ENCODE measurements at places on chromosomes 4 and X.

GRCh38 chrX:7294483-7294882 lies 146.5 kb upstream of the PUDP start:
- no peak for DNase-seq

DNA sequence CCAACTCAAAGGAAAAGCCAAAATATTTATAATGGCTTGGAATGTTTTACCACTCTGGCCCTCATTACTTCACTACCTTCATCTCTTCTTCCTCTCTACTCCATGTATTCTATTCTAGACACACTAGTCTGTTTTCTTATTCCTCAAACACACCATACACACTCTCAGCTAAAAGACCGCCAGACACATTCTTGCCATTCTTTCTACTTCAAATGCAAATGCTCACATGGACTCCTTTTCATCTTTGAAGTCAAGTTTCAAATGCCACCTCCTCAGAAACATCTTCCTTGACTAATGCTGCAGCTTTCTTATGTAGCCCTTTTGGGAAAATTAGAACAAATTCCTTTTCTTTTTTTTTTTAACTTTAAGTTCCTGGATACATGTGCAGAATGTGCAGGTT lies 412.9 kb upstream of the FMR1 start:
- DNase-seq = no peak

GRCh38 chrX:27549688-27550087 lies 40.5 kb upstream of the DCAF8L2 start:
- DNase-seq = no peak

GRCh38 chr4:72631296-72631695 lies 62.3 kb upstream of the ADAMTS3 start:
- DNase-seq = no peak

GRCh38 chrX:56727531-56727930 lies 1.5 kb upstream of the NBDY start:
- no peak for DNase-seq

- DNase-seq = no peak
Measured at GRCh38 chrX:132393992-132394391, 94.8 kb downstream of the MBNL3 start.

- no peak for DNase-seq
Measured at GRCh38 chr4:189787216-189788031, 153.2 kb upstream of the FRG1 start.

DNA sequence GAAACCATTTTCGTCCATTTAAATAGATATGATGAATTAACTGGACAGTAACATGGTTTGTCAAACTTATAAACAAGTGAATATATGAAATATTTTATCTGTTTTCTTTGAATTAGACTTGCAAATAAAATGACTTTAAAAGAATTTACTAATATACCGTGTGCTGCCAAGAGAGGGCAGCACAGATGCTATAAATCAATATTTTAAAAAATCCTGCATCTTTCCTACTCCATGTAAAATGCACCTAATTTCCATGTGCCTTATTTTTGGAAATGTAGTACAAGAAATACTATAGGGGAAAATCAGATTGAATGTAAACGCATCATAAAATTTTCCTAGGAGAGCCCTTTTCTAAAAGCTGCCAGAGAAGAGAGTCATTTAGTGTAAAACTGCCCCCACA lies 62.2 kb downstream of the PRKX start:
- peak; percentile 15 for DNase-seq

DNA sequence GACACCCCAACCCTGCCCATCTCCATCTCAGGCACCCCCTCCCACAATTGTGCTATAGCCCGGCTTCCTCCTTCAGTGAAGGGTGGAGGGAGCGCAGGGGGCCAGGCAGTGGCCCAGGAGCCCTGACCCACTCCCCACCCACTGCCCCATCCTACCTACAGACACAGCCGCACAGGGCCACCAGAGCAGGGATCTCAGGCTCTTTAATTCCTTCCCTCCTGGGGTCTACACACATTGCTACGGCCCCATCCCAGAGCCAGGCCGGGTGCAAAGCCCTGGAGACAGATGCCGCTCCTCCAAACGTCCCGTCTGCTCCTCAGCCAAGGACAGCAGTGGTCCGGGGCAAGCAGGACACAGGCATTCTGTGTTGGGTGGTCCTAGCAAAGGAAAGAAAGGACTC lies 12.8 kb upstream of the DUSP9 start:
- no peak for DNase-seq

GRCh38 chr4:170853422-170854021 lies 763.8 kb upstream of the AADAT start:
- peak; percentile 64 for DNase-seq

GRCh38 chrX:119194621-119195020 lies 41.5 kb upstream of the PGRMC1 start:
- peak; percentile 4 for DNase-seq

GRCh38 chr4:8136529-8136928 lies 22.1 kb downstream of the ABLIM2 start:
- no peak for DNase-seq

DNA sequence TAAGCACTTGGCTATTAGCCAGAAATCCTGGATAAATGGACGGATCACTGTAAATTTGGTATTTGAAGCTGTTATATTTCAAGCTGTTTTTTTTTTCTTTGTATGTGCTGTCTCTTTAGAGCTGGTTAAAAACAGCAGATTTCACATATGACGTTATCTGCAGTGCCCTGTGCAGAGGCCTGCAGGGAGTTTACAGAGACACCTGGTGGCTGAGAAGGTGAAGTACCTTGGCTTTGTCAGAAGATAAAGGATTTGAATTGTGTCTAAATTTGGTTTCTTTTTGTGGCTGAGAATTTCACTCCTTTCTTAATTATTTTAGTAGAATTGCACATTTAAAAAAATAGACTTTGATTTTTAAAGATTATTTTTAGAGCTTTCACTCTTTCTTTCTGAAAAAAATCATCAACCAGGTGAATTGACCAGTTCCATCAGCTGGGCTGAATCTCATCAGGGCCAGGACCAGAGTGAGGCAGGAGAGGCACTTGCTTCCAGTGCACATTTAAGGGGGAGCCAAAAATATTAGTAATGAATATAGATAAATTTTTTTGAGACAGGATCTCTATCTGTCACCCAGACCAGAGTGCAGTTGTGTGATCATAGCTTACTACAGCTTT lies 9.6 kb upstream of the CHRNA9 start:
- peak; percentile 67 for DNase-seq

All from NCI-H82 (cell line).